ENCODE measurements at places on chromosomes 3 and 15.

DNA sequence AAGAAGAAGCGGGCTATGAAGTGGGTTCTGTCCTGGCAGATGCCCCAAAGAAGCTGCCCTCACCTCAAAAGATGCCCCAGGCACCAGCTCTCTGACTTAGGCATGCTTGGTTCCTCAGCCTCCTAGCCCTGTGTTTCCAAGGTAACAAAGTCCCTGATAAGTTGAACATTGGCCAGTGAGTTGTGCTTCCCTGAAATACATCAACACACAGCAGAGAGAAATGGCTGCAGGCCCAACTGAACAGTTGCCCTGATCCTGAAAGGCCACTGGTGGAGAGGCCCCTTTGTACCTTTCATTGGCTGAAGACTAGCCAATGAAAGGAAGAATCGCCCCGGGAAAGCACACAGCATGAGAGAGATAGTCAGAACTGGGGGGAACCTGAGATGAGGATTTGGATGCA lies 169.9 kb upstream of the CTNNB1 start:
- DNase-seq, result no peak

GRCh38 chr3:115576325-115576875 lies 46.9 kb upstream of the GAP43 start:
- no peak for DNase-seq

- no peak for DNase-seq
These were observed 327.6 kb downstream of the FGF12 start for GRCh38 chr3:192399767-192400166.

DNA sequence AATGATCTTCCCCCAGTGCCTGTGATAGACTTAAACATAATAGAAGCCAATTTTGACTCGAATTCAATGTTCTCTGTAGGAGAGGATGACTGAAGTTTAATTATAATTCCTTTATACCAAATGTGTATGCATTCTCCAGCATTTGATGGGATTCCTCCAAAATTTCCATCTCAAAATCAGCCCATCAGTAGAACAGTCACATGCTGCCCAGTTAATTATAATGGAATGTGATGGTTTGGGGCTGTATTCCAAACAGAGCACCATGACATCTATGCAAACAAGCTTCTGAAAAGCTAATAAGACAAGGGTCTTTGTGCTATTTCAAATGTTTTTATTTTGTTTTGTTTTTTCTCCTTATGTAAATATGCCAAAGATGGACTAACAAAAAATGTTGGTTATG lies 127.7 kb upstream of the SPATA16 start:
- DNase-seq, result no peak

DNA sequence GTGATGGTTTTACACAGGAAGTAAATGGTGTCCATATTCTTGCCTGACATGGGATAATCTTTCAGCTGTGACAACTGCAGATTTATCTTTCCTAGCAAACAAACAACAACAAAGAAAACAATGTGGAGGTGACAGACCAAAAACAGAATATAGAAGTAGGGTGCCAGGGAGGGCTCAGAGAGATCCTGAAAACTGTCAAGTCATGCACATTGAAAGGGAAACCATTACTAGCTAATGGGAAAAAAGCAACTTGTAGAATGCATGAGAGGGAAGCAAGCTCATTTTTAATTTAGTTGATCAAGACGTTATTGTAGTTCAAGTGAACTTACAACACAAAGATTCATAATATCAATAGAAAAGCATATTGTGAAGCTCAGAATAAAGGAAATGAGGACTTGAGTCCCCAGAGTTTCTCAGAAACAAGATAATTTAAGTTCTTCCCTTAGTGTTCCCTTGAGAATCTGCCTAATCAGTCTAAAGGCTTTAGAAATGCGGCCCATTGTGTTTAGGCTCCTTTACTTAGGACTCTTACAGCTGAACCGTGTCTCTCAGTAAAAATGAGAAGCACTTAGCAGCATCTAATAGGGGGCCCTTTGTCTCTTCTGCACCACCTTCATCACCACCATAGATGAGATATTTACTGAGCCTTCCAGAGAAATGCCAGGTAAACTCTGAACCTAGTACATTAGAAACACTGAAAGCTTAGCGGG lies 115.6 kb upstream of the CADPS start:
- no peak for DNase-seq

- DNase-seq, result no peak
These were observed 325.0 kb downstream of the OTOL1 start for GRCh38 chr3:161821591-161821990.

- no peak for DNase-seq
These were observed 114.1 kb upstream of the GALNT15 start for GRCh38 chr3:16060358-16060852.

- DNase-seq, result no peak
These were observed 242.5 kb downstream of the ZBTB20 start for GRCh38 chr3:114904633-114905032.

DNA sequence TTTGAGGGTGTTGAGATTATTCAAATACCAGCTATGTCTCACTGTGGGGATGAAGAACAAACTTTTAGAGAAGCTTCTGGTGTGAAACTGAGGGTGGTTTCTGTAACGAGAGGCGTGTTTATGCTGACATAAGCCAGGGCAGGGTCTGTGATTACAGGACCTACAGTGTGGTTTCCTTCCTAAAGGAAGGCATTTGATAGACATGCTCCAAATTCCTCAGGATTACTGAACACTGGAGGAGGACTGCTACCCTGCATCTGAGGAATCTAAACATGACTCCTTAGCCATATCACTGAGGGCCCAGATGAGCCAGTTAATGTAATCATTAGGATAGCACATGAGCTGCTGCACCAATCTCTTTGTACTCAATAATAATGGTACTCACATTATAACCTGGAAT lies 328.4 kb upstream of the UMPS start:
- DNase-seq, result no peak

DNA sequence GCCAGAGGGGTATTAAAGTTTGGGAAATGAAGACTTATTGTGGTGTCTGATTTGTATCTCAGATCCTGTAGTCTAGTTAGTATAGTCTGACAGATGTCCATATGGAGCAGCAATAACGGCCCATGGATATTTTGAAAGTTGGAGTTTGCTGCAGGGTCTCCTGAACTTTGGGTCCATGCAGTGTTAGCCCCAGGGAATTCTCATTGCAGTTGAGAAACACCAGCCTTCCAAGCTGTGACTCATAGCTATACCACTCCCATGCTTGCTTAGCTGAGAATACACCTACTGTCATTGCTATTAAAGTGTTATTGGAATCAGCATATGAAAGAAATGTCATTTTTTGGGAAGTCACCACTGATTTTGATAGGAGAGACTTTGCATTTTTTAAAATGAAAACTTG lies 29.2 kb downstream of the TMOD2 start:
- DNase-seq, result no peak

DNA sequence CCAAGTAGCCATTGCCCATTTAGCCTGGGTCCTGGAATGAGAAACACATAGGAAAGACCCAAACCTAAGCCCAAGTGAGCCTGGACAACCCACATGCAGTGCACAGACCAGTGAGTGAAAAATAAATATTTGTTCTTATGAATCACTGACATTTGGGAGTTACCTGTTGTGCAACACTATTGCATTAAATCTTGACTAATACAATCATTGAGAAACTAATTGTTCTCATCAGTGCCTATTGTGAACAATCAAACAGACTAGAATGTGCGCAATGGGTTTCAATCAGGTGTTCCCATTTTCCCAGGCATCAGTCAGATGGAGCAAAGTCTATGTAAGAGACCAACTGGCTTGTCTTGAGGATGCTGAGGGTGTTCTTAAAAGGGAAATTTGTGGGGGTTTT lies 54.7 kb upstream of the CNOT10 start:
- DNase-seq, result no peak

DNA sequence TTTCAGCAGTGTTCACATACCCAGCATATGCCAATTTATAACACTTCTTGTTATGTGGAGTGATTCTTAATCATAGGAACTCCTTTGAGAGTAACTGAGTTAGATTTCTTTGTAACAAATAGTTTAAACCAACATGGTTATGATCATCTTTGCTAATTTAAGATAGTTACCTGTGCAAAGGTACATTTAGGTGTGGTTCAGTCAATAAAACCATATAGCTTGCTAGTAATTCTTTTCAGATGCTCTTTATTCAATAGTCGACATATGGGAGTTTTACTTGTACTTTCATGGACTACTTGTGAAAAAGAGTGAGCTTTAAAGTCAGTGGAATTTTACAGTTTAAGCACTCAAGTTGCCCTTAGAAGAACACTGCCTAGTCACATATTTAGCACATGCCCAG lies 5.2 kb downstream of the DNAJC13 start:
- no peak for DNase-seq

DNA sequence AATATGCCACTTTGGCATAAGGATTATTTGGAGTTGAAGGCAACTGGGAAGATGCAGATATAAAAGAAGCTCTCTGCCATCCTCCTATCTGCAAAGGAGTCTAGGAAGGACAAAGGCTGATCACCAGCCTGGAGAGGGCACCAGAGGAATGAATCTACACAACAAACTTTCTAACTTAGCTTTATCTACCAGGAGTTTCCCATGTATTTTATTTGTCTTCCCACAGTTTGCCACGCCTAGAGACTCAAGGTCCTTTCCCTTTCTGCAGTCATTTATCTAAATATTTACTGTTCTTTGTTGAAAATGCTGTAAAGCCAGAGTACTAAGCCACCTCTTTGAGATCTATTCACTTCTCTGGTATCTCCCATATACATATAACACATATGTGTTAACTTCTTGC lies 32.2 kb downstream of the GPR176 start:
- DNase-seq, result no peak

GRCh38 chr3:49794926-49795905 lies 4.5 kb downstream of the CDHR4 start:
- no peak for DNase-seq

DNA sequence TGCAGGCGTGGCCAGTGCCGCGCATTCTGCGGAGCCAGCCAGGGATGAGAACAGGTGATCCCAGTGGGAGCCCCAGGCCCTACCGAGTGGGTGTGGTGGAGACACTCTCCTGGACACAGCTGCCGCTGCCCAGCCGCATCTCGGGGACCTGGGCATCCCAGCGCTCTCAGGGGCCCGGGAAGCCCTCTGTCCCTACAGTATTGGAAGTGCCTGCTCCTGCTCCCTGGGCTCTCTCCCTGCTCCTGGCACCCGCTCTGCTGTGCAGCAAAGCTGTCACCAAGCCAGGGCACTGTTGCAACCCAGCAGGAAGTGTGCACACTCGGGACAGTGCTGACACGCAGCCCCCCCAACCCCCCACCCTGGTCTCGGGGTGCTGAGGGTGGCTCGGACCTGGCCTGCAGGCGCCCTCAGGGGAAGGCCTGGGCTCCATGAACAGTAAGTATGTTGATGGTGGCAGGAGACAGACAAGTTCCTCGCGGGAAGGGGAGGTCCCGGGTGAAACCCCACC lies 1177.4 kb upstream of the GBE1 start:
- no peak for DNase-seq

- no peak for DNase-seq
These were observed 121.8 kb downstream of the CACNA2D3 start for GRCh38 chr3:54243960-54244682.

GRCh38 chr3:38397320-38397719 lies 50.7 kb downstream of the XYLB start:
- DNase-seq, result no peak

DNA sequence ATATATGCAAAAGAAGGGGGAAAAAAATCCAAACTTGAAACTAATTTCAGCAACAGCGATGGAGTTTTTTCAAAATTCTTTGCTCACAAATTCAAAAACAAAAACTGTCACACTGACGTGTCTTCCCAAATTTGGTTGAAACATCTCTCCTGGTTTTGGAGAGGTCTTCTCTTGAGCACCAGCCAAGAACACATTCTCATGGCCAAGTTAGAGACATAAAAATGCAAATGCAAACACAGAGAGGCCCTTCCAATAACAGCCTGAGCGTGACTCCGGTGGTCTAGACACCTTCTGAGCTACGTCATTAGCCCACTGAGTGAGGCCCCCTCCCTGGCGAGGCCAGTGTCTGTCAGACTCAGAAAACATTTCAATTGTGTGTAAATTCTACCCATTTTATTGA lies 436.0 kb upstream of the PROK2 start:
- no peak for DNase-seq

GRCh38 chr15:101349047-101349951 lies 54.3 kb upstream of the SNRPA1 start:
- no peak for DNase-seq

DNA sequence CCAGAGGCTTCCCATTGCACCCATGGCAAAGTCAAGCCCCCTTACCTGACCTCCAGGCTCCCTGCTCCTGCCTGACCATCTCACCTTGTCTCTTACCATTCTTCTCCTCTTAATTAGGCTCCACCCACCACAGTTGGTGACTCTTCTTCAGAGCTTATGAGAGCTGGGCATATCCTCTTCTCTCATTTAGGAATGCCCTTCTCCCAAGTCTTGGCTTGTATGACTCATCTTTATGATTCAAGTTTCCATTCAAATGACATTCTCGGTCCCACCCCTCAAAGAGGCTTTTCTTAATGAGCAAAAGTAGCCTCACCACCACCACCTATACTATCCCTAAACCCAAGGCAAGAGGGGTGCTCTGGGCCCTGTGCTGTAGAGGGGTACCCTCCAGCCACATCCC lies 55.3 kb upstream of the NUDT16 start:
- DNase-seq, result no peak
